A673 (cell line): ENCODE measurements at places on chromosomes 7 and 10.

DNA sequence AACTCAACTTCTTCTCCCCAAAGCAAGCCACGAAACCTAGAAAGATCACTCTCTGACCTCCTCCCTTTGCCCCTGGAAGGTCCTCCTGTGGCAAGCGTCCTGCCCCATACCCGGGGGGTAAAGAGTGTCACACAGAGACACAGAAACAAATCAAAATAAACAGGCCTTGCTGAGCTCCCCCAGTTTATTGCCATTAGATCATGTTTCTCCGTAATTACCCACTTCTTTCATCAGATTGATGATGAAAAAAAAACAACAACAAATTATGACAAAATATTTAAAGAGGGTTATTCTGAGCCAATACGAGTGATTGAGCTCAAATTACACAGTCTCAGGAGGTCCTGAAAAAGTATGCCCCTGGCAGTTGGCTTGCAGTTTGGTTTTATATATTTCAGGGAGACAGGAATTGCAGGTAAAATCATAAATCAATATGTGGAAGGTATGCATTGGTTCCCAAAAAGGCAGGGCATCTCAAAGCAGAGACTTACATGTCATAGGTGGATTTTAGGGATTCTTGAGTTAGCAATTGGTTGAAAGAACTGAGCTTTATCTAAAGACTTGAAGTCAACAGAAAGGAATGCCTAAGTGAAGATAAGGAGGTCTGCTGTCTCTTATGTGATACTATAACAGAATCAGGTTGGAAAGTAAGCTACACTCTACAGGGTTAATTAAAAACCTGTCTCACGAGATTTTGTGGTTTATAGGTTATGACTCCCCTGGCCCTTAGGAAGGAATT, 86.2 kb downstream of the APBB1IP start:
- H3K4me3 ChIP-seq, result no peak overlapping the region
- no peak for DNase-seq
- H3K27me3 ChIP-seq, result no peaks in the 10 kb centered on the region
- no peaks in the 10 kb centered on the region for H3K4me1 ChIP-seq
- H3K27ac ChIP-seq, result no peak overlapping the region
- no peaks in the 10 kb centered on the region for H3K36me3 ChIP-seq

GRCh38 chr7:73585196-73585595, 6.8 kb upstream of the TBL2 start:
- no peaks in the 10 kb centered on the region for H3K4me1 ChIP-seq
- H3K36me3 ChIP-seq, result no peaks in the 10 kb centered on the region
- no peak for DNase-seq

- no peak overlapping the region for H3K27ac ChIP-seq
- H3K27me3 ChIP-seq, result no peaks in the 10 kb centered on the region
- no peak for DNase-seq
- H3K36me3 ChIP-seq, result no peaks in the 10 kb centered on the region
These were observed 48.5 kb upstream of the LRRTM3 start for GRCh38 chr10:66877361-66877760.

GRCh38 chr7:12031638-12032037, 179.5 kb upstream of the TMEM106B start:
- no peaks in the 10 kb centered on the region for H3K36me3 ChIP-seq
- peaks cover 8% of the 10 kb centered on the region for H3K4me1 ChIP-seq
